ENCODE measurements at places on chromosomes 4 and X.

DNA sequence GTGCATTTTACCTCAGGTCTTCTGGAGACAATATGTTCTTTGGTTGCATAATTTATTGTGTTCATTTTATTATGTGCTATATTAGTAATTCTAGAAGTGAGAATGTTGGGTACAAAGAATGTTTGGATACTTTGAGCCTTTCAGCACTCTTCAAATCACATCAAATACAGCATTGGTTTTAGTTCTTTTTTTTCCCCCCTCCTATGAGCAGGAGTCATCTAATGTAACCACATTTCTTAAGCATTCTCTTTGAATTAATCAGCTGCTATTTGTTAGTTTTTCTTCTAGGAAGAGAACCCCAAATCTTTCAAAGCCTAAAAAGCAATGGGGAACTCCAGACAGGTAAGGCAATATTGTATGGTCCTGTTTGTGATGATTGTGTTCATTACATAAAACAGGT, 46.7 kb downstream of the ARL9 start:
- no peak for DNase-seq

GRCh38 chr4:56684320-56685050, 3.4 kb upstream of the HOPX start:
- DNase-seq: no peak

DNA sequence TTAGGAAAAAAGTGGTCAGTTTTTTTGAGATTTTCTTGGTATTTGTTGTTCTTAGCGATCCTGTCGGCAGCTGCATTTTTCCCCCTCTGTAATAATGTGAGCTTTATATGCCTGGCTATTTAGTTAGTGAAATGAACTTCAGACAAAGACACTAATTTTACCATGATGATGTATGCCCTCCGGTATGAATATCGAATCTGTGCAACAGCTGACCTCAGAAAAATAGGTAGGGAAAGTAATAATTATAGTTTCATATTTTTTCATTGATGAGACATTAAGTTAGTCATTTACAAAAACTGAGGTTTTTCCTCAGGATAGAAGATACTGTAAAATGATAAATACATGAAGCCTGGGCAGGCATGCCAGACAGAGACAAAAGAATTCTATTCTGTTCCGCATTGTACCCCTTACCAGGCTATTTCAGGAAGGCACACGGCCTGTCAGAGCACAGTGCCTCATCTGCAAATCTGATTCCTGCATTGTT, 155.8 kb downstream of the SHROOM3 start:
- DNase-seq: no peak

GRCh38 chr4:106584337-106584989, 215.9 kb upstream of the GIMD1 start:
- DNase-seq: no peak

- DNase-seq: no peak
Measured at GRCh38 chrX:45781901-45782553, 581.4 kb upstream of the DIPK2B start.

DNA sequence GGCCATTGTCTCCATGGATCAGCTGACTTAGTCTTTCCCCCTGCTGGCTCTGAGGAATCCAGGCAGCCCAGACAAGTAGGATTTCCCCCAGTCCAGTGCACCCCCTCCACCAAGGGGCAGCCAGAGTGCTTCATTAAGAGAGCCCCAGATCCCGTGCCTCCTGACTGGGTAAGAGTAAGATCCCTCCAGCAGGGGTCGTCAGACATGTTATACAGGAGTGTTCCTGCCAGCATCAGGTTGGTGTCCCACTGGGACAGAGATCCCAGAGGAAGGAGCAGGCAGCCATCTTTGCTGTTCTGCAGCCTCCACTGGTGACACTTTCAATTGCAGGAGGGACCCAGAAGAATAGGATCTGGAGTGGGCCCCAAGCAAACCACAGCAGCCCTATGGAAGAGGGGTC, 29.0 kb upstream of the INPP4B start:
- no peak for DNase-seq

- no peak for DNase-seq
Measured at GRCh38 chrX:154751203-154751668, 359 bp upstream of the GAB3 start.

DNA sequence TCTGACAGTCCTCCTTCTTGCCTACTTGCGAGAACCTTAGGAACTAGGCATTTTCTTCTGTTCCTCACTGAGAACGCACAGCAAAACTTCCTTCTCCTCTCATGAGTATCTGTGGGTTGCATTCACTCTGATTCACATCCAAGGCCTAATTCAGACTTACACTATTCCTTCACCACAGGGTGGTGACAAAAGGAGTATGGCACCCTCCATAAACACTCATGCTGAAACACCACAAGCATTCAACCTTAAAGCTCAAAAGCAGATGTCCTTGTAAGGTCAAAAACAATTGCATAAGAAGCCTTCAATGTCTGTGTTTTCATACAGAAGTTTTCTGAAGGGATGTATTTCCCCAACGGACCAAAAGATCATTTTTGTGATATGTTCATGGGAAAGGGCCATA, 147.3 kb downstream of the CORIN start:
- no peak for DNase-seq

DNA sequence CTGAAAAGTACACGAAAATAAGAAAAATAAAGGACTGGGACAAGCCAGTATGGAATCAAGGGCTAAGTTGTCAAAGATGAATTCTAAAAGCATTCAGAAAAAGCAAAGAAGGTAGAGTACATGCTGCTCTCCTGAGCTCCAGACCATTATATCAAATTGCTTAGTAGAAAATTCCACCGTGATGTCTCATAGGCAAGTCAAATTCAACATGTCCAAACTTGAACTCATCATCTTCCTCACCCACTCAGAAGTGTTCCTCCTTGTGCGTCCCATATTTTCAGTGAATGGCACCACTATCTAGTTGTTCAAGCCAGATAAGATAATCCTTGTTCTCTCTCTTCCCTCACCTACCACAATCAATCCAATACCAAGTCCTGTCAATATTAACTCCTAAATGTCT, 37.5 kb upstream of the IL13RA2 start:
- DNase-seq: no peak

- no peak for DNase-seq
Measured at GRCh38 chrX:84710611-84711010, 208.4 kb upstream of the HDX start.

GRCh38 chrX:114581528-114582263, 2.2 kb upstream of the HTR2C start:
- no peak for DNase-seq

GRCh38 chr4:27009539-27009938, 148.9 kb downstream of the STIM2 start:
- DNase-seq: no peak

Measured in colonic mucosa (tissue), 4 donors.